Ascending aorta (tissue), 2 donors: ENCODE measurements at places on chromosomes 2 and 18.

- DNase-seq: no peak
Observed at GRCh38 chr2:155871940-155872339, 460.6 kb downstream of the NR4A2 start.

DNA sequence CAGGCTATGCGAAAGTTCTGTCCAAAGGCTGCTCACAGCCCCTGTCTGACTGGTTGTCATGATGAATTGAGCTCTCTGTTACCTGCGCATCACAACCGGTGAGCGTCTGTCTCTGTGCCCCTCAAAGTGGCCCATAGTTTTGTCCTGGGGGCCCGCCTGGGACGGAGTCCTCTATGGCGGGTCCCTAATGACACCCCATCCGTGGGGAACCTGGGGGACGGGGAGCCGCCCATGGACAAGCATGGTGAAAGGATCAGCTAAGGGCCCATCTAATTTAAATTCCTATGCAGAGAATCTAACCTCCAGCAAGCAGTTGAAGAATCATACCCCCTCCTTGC, 473 bp downstream of the ELMOD3 start:
- no peak for DNase-seq

- DNase-seq: no peak
Observed at GRCh38 chr2:229408962-229409361, 137.9 kb upstream of the PID1 start.

DNA sequence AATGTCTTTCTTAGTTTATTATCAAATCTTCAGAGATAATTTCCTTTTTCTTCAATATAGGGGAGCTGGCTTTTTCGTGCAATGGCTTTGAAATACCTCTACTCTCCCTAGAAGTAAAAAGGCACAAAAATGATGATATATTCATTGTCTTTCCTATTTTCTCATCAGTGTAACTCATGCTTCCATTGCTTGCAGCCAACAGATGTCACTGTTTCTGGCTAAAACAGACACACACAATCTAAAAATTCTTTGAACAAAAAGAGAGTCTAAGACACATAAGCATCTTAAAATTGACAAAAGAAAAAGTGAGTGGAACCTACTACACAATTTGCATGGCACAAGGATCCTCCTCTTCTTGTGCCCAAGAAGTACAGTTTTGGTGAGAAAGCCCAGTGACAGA, 448.7 kb upstream of the VRK2 start:
- no peak for DNase-seq

DNA sequence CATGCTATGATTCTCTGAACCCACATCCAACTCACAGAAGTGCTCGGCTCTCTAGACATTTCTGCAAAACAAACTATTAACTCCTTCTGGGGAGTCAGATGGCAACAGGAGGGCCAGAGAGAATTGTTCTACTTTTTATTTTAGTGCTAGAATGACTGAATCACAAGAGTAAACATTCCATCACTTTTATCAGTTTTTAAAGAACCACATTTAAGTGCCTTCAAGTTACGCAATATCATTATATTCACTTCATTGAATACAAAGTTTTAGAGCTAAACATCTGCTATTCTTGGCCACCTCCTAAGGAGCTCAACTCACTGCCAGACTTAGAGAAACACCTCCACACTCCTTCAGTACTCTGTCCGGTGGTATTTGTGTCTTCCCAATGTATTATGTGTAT, 22.4 kb downstream of the B4GALT6 start:
- no peak for DNase-seq

DNA sequence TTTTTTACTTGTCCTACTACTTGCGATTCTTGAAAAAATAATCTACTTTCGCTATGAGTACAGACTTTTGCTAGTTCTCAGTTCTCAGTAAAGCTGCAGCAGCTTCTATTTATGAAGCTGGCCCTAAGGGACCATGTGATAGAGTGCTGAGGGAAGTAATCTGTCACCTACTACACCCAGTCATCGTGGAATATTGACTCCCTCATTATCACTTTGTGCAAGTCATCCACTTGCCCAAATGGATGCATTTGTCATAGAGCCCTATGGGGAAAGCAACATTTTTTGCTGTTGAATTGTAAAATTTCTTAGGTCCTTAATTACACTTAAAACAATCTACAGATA, 1919.8 kb downstream of the SUCLG1 start:
- no peak for DNase-seq
